ENCODE measurements at places on chromosomes 16 and 17.

- DNase-seq = no peak
Measured at GRCh38 chr16:49280105-49280741, 1.4 kb downstream of the CBLN1 start.

DNA sequence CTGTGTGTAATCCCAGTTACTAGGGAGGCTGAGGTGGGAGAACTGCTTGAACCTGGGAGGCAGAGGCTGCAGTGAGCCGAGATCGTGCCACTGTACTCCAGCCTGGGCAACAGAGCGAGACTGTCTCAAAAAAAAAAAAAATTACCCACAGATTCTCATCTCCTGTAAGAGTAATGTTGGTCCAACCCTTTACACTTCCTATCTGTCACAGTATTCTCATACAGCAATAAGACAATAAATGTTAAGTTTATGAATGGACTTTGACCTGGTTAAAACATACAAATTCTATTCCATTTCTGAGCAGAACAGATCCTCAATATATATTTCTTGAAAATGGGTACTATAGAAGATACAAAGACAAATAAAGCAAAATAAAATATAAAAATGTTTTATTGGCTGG is 30.4 kb upstream of the TAOK1 start:
- DNase-seq = no peak

DNA sequence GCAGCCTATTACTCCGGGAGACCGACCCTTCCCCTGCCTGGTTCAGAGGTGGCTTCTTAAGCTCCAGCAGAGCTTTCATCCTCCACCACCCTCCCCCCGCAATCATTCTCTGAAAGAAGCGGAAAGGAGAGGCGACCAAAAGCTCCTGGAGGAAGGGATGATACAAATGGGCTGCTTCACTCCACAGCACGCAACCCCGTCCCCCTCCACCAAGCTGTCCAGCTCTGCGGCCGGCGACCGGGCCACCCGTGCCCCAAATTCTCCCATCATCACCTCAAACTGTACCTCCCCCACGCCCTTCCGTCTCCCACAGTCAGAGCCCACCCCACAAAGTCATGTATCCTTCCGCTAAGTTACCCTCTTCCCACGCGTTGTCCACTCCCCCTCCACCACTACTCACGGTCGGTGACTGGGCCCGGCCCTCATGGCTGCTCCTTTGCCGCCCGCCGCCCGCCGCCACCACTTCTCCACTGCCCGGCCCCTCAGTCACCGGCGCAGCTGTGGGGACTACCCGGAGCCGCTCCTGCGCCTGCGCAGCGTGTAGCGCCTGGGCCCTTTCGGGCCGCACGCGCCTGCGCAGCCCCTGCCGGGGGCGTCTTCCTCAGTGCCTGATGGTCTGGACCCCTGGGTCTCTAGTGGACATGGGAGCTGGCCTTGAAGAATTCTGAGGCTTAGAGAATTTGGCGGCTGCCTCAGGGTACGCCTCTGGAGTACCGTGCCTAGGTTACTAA is at the start of gene FAM222B:
FAM222B (minus strand) TSS at position 509 of the 731 bp plus-strand sequence. CDS start 76,123 bp downstream, outside the sequence.
- peak; percentile 81 for DNase-seq

- no peak for DNase-seq
Measured at GRCh38 chr17:73226556-73227172, 33.8 kb downstream of the COG1 start.

DNA sequence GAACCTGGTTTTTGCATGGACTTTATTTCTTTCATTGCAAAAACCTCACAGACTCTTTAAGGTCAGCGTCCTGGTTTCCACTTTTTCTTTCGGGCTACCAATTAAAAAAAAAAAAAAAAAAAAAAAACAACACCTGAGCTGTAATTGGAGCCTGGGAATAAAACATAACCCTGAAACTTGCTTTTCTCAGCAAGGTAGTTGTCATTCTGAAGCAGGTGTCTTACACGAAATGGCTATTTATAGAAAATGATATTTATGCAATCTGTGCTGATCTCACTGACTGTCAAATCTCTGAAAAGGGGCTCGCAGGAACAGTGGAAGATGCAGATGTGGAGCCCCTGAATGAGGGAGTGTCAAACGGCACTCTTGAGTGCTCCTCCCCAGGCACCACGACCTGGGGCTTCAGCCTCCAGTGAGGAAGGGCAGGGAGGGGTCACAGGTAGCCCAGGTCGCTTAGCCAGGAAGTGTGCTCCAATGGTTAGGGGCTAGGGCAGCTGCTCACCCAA is 10.4 kb upstream of the COTL1 start:
- no peak for DNase-seq

DNA sequence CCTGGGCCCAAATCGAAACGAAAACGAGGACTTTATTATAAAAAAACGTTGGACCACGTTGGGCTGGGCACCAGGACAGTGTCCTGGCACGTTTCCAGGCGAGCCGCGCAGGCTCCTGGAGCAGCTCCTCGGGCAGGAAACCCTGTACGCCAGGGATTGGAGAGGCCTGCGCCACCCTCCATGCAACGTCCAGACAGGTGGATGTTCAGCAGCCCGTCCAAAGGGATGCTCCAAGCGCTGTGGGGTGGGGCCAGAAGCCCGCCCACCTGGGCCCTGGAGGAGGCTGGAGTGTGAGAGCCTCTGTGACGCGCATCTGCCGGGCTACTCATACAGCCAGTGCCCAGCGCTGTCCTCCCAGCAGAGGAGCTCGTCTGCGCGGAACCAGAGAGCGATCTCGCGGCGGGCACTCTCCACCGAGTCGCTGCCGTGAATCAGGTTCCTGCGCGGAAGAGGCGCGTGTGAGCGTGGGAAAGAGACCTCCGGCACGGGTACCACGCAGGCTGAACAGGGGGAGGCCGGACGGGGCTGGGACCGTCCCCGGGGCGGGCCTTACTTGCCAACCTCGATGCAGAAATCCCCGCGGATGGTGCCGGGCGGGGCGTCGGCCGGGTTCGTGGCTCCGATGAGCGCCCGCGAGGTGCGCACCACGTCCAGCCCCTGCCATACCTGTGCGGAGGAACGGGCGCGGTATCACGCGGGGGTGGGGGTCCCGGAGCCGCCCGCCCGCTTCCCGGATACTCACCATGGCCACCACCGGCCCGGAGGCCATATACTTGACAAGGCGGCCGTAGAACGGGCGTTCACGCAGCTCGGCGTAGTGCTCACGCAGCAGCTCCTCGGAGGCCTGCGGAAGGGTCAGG is 785 bp downstream of the NME3 start:
- no peak for DNase-seq

DNA sequence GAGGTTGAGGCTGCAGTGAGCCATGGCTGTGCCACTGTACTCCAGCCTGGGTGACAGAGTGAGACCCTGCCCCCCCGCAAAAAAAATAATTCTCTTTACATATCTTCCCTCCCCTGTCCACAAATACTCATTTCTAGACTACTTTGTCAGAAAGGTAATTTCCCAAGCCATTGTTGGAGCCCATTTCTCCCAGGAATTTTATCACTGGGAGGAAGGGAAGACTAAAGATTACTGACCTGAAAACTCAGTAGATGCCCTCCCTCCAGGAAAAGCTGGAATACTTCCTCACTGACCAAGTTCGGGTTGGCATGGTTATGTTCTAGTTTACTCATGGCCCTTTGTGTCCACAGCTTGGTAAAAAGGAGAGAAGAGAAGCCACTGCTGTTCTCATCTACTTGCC is 4.1 kb downstream of the CALCOCO2 start:
- DNase-seq = no peak

DNA sequence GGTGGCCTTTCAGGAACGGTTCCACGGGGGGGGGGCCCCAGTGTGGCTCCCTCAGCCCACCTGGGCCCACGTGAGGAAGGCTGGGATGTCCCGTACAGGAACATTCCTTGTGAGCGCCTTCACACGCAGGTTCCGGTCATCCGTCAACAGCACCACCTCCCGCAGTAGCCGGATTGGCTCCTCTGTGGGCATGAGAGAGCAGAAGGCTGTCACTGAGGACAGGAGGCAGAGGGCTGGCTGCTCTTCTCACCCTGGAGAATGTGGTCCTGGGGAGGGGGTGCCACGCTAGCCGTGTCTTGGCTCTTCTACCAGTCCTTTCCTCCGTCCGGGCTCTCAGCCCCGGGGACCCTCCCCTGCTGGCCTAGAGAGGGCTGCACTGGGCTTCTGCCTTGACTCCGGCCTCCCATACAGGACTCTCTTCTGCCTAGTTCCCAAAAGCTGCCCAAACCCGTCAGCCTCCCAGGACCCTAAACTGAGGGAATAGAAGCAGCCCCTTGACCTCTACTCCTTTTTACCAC is 6.6 kb downstream of the HIC1 start:
- DNase-seq = no peak

GRCh38 chr16:55577887-55578286 is 11.4 kb downstream of the CAPNS2 start:
- no peak for DNase-seq

DNA sequence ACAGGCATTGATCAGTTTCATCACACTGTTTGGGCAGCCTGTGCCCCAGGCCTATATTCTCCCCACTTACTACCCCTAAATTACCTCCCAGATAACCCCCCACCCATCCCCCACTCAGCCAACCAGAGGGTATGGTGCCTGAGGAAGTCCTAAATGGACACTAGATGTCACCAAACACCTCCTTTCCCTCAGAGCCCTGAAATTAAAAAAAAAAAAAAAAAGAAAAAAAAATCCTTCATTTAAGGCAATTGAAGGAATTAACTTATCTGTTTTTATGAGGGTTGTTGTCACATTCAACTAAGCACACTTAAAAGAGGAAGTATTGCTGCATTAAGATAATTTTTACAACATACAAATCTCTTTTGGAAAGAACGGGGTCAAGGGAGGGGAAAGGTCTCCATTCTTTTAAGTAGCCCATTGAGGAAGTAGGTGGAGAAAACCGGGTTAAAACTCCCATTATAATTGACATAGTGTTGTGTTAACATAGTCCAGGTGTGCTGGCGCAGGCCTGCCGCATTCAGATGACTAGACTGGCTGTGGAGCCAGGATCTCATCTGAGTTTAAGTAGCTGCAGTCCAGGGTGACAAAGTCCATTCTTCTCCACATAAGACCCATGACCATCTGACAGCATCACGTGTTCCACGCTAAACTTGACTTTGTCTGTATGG is 46.3 kb downstream of the SNX11 start:
- DNase-seq = no peak

DNA sequence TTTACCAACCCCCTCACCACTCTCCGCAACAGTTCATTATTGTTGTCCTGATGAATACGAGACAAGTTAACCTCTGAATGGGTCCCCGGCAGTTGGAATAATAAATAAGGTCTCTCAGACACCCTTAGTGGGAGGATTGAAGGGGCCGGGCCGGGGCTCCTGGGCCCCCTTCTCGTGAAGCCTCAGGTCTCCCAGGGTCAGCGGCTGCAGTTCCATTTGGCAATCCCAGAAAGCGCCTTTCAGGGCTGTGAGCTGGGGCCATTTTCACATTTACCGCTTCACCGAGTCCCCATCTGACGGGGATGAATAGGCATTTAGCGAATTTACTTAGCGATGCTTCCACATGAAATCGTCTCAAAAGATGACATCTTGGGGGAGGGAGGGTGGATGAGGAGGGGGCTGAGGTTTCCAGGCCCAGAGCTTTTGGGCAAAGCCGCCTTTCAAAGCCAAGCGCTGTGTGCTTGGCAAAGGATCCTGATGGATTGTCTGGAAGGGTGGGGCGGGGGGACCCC is 309.8 kb downstream of the XYLT1 start:
- no peak for DNase-seq

DNA sequence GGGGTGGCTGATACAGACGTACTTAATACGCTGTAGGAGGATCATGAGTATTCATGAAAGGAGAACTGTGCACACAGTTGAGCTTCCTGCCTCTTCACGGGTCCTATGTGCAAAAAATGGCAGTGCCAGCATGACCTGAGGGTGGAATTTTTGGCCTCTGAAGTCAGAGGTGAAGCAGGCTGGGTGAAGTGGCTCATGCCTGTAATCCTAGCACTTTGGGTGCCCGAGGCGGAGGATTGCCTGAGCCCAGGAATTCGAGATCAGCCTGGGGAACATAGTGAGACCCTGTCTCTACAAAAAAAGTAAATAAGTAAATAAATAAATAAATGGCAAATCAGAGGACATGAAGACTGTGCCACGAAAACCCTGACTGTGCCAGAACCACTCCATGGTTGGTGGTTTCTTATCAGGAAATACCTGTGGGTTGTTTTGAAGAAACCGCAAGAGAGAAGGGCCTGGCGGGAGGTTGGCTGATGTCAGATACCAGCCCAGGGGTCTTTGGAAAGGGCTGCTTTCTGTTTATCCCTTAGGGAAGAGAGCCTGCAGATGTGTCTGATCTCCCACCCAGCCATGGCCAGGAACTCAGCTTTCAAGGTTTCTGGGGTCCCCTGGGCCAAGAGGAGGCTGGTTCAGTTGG is 3.4 kb downstream of the ASPSCR1 start:
- no peak for DNase-seq

GRCh38 chr16:86231321-86231995 is 278.9 kb upstream of the FOXF1 start:
- DNase-seq = no peak

GRCh38 chr16:27576729-27577128 is 26.8 kb downstream of the KATNIP start:
- DNase-seq = no peak

- DNase-seq = no peak
Measured at GRCh38 chr17:3794557-3795389, 6.2 kb downstream of the ITGAE start.

- DNase-seq = no peak
Measured at GRCh38 chr16:8372141-8372540, 218.2 kb downstream of the TMEM114 start.

DNA sequence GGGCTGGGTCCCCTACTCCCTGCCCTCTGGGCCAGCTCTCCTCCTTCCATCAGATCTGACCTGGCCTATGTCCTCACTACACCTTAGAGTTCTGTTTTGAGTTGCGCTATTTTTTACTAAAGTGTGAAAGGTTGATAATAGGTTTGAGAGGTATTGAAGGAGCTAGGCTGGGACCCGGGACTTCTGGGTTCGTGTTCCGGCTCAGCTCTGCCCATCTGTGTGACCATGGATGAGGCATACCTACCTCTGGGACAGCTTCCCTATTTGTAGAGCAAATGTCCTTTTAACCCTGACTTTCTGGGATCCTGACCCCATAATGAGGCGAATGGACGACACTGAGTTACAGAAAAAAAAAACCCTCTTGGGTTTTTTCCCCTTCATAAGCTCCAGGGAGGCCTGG is 36.0 kb downstream of the IL21R start:
- no peak for DNase-seq

Measured in activated CD4-positive, alpha-beta T cell treated with anti-CD3 and anti-CD28 coated beads for 1 hour (primary cell).